ENCODE measurements at places on chromosomes 5 and 9.

DNA sequence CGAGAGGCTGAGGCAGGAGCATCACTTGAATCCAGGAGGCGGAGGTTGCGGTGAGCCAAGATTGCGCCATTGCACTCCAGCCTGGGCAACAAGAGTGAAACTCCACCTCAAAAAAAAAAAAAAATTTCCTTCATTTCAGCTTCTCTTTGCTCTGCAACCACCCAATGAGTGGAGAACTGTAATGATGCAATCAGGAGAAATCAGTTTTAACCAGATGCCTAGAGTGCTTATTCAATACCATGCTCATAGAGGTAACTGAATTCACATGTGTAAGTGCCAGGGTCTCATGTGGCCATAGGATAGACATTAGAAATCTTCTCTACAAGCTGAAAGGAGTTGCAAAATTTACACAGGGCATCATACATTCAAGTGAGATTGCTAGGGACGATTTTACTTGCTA is 70.6 kb downstream of the HMHB1 start:
- no peak overlapping the region for H3K4me3 ChIP-seq
- H3K27me3 ChIP-seq: no peaks in the 10 kb centered on the region
- no peaks in the 10 kb centered on the region for H3K36me3 ChIP-seq
- DNase-seq: no peak
- peaks cover 6% of the 10 kb centered on the region for H3K4me1 ChIP-seq
- H3K27ac ChIP-seq: no peak overlapping the region

- no peak for DNase-seq
- no peak overlapping the region for H3K4me3 ChIP-seq
- H3K36me3 ChIP-seq: no peaks in the 10 kb centered on the region
- no peaks in the 10 kb centered on the region for H3K27me3 ChIP-seq
- H3K27ac ChIP-seq: no peak overlapping the region
- H3K4me1 ChIP-seq: no peaks in the 10 kb centered on the region
Measured at GRCh38 chr5:82265047-82265446, 13.1 kb downstream of the RPS23 start.

DNA sequence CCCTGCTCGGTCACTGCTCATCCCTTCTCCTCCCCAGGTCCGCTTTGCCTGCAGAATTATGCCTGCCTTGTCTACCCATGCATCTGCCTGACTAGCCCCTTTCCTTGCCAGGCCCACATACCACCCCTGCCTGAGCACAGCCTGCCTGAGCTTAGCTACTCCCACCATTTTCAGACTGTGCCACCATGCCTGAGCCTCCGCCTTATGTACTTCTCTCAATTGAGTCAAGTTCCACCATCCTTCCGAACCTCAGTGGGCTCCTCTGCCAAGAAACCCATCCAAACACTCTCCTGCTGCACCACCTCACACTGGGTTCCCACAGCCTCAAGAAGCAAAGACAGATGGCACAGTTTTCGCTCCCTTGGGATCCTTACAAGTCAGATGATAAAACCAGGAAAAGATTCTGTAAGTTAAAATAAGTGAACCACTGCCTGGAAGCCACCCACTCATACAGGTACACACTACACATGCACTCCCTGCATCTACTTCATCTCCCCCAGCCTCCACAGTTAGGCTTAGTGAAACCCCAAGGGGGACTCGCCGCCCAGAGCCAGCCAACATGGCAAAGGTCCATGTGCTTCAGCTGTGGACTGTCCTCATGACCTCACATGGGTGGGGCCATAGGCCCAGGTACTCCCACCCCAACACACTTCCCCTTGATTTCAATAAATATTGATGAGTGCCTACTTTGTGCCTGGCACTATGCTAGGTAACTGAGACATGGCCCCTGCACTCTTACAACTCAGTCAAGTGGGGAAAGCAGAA is 23.1 kb downstream of the P4HA2 start:
- no peaks in the 10 kb centered on the region for H3K27me3 ChIP-seq
- DNase-seq: no peak
- no peak overlapping the region for H3K27ac ChIP-seq
- H3K4me3 ChIP-seq: no peak overlapping the region
- no peaks in the 10 kb centered on the region for H3K36me3 ChIP-seq

GRCh38 chr9:128062846-128063831 is 4.0 kb downstream of the NAIF1 start:
- no peaks in the 10 kb centered on the region for H3K27me3 ChIP-seq
- no peak overlapping the region for H3K4me3 ChIP-seq
- peaks cover 6% of the 10 kb centered on the region for H3K4me1 ChIP-seq
- no peak for DNase-seq
- no peak overlapping the region for H3K27ac ChIP-seq

DNA sequence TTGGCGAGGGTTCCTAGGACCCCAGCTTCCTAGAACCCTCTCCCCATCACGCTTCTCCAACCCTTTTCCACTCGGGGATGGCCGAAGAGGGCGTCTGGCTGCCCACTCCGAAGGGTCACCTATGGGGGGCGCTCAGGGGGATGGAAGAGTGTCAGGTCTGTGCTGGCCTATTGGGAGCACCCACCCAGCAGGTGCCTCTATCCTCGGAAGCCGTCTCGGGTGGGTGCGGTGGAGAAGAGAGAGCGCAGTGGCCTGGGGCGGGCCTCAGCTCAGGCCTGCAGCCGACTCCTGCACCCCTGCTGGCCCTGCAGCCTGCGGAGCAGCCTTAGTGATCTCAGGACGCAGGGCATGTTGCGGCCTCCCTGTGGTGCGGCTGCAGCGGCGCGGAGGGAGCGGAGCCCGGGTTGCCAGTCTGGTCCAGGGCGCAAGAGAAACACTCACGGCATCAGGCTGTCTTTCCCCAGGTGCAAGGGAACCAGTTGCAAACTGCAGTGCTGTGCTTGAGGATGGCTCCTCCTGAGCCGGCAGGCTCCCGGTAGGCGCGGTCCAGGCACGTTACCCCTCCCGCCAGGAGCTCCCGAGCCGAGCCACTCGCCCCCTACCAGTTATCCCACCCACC is 1.5 kb upstream of the IRX2 start:
- peak; percentile 64 for DNase-seq
- H3K27me3 ChIP-seq: peaks cover 66% of the 10 kb centered on the region
- H3K36me3 ChIP-seq: no peaks in the 10 kb centered on the region
- peak overlapping the region; percentile 68 for H3K4me3 ChIP-seq

DNA sequence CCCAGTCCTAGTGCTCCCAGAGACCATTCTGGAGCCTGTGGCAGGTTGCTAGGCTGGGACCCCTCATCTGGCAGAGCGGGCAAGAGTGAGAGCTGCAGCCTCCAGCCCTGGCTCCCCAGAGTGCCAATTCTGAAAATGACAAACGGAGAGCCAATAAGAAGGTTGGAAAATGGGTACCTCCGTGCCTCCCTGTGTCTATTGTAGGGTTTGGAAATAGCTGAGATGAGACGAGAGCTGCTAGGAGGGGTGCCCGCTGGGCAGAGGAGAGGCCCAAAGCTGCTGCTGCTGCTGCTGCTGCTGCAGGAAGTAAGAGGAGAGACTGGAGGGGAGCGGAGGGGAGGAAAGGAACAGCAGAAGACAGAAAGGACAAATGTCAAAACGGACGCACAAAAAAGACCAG is 36.0 kb upstream of the FUBP3 start:
- H3K27me3 ChIP-seq: no peaks in the 10 kb centered on the region
- H3K4me3 ChIP-seq: no peak overlapping the region
- peaks cover 7% of the 10 kb centered on the region for H3K4me1 ChIP-seq
- H3K27ac ChIP-seq: no peak overlapping the region
- no peak for DNase-seq

- no peaks in the 10 kb centered on the region for H3K27me3 ChIP-seq
- H3K36me3 ChIP-seq: no peaks in the 10 kb centered on the region
- no peak overlapping the region for H3K4me3 ChIP-seq
- H3K4me1 ChIP-seq: no peaks in the 10 kb centered on the region
Measured at GRCh38 chr9:98372077-98372836, 116.8 kb upstream of the TBC1D2 start.

GRCh38 chr9:4979239-4979638 is 5.8 kb upstream of the JAK2 start:
- H3K27me3 ChIP-seq: peaks cover 14% of the 10 kb centered on the region
- no peak overlapping the region for H3K27ac ChIP-seq
- DNase-seq: no peak
- no peak overlapping the region for H3K4me3 ChIP-seq
- peaks cover 12% of the 10 kb centered on the region for H3K4me1 ChIP-seq

GRCh38 chr5:88780736-88781135 is 102.2 kb downstream of the MEF2C start:
- peaks cover 9% of the 10 kb centered on the region for H3K4me1 ChIP-seq
- H3K27ac ChIP-seq: no peak overlapping the region
- no peak overlapping the region for H3K4me3 ChIP-seq
- DNase-seq: no peak
- H3K36me3 ChIP-seq: no peaks in the 10 kb centered on the region
- no peaks in the 10 kb centered on the region for H3K27me3 ChIP-seq

GRCh38 chr5:39080168-39080567 is 6.0 kb upstream of the RICTOR start:
- H3K4me1 ChIP-seq: peaks cover 6% of the 10 kb centered on the region
- no peaks in the 10 kb centered on the region for H3K36me3 ChIP-seq
- H3K27ac ChIP-seq: no peak overlapping the region
- H3K27me3 ChIP-seq: no peaks in the 10 kb centered on the region
- DNase-seq: no peak

GRCh38 chr9:130497139-130497538 is 52.4 kb downstream of the ASS1 start:
- H3K36me3 ChIP-seq: no peaks in the 10 kb centered on the region
- H3K27me3 ChIP-seq: no peaks in the 10 kb centered on the region

- no peak for DNase-seq
- no peaks in the 10 kb centered on the region for H3K36me3 ChIP-seq
- peaks cover 11% of the 10 kb centered on the region for H3K4me1 ChIP-seq
- H3K27me3 ChIP-seq: no peaks in the 10 kb centered on the region
Measured at GRCh38 chr9:13023498-13023897, 248.7 kb downstream of the LURAP1L start.

GRCh38 chr5:171306166-171306565 is 2.9 kb upstream of the TLX3 start:
- H3K36me3 ChIP-seq: no peaks in the 10 kb centered on the region
- no peak overlapping the region for H3K27ac ChIP-seq

DNA sequence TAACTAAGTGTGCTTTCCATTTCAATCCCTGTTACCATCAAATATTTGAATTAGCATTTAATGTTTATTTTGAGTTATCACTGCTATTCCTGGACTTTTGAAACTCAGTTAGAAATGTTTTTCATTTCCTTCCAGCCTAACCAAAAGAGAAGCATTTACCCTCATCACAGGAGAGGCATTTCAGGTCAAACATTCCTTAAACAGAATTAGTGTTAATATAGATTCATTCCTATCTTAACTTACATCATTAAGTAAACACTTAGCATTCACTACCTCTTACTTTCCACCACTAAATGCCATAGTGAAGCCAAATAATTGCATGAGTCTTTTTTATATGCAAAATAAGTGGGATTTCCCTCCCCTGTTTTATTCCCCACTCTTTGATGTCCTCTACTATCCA is 136.6 kb upstream of the OR13F1 start:
- H3K4me1 ChIP-seq: no peaks in the 10 kb centered on the region
- no peak overlapping the region for H3K27ac ChIP-seq
- H3K36me3 ChIP-seq: no peaks in the 10 kb centered on the region
- no peaks in the 10 kb centered on the region for H3K27me3 ChIP-seq
- no peak for DNase-seq

DNA sequence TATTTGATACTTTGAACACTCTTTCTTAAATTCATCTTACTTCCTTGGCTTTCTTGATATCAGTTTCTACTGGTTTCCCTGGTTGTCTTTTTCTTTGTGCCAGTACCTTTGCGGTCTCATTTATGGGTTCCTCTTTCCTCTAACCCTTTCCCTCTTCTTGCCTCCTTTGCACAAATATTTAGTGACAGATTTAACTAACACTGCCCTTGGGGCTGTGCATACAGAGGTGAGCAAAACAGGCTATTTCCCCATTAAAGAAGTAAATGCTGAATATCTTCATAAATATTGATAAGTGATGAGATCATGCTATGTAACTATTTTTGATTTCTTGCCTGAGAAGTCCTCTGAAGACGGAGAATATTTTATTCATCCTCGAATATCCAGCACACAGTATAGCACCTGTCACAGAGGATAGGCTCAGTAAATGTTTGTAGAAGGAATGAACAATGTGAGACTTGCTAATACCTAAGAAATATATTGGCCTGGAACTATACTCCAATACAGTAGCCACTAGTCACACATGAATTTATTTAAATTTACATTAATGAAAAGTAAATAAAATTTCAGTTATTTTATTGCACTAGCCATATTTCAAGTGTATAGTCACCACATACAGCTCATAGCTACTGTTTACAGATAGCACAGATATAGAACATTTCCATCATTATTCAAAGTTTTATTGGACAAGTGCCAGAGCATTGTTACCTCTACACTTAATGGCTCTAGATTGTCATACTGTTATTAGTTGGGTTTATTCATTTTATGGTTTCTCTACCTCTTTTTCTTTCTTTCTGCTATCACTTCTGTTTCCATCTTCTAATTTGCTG is 90.4 kb downstream of the RIC1 start:
- peaks cover 11% of the 10 kb centered on the region for H3K36me3 ChIP-seq
- no peaks in the 10 kb centered on the region for H3K4me1 ChIP-seq
- no peak overlapping the region for H3K27ac ChIP-seq

GRCh38 chr9:1490341-1491232 is 440.4 kb downstream of the DMRT2 start:
- H3K27me3 ChIP-seq: no peaks in the 10 kb centered on the region
- H3K27ac ChIP-seq: no peak overlapping the region
- H3K36me3 ChIP-seq: no peaks in the 10 kb centered on the region
- H3K4me1 ChIP-seq: no peaks in the 10 kb centered on the region
- H3K4me3 ChIP-seq: no peak overlapping the region
- DNase-seq: no peak

GRCh38 chr9:107155244-107155817 is 127.7 kb upstream of the RAD23B start:
- peaks cover 9% of the 10 kb centered on the region for H3K4me1 ChIP-seq
- DNase-seq: no peak
- H3K27ac ChIP-seq: no peak overlapping the region
- no peaks in the 10 kb centered on the region for H3K36me3 ChIP-seq
- no peak overlapping the region for H3K4me3 ChIP-seq
- no peaks in the 10 kb centered on the region for H3K27me3 ChIP-seq

- H3K4me1 ChIP-seq: no peaks in the 10 kb centered on the region
- no peak for DNase-seq
- H3K27me3 ChIP-seq: no peaks in the 10 kb centered on the region
- H3K27ac ChIP-seq: no peak overlapping the region
- H3K36me3 ChIP-seq: no peaks in the 10 kb centered on the region
Measured at GRCh38 chr5:32679218-32679617, 31.9 kb upstream of the NPR3 start.

GRCh38 chr5:73422164-73422563 is 26.4 kb downstream of the FOXD1 start:
- no peak overlapping the region for H3K27ac ChIP-seq
- H3K36me3 ChIP-seq: no peaks in the 10 kb centered on the region
- peaks cover 8% of the 10 kb centered on the region for H3K4me1 ChIP-seq
- H3K27me3 ChIP-seq: peaks cover 100% of the 10 kb centered on the region
- no peak overlapping the region for H3K4me3 ChIP-seq

DNA sequence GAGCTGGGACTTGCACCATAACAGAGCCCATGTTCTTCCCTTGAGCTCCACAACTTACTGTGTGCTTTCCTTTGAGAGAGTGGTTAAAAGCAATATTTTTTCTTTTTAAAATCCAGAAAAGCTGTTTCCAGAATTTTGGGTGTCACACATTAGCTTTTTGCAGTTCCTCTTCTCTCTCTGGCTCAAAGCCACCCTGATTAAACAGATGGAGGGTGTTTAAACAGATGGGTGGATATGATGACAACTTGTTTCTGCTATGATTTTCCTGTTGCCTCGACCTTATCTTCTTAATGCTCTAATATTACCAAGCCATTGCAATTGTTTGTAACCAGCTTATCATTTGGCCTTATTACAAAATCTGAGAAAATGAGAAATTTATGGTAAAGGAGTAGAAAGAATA is 22.9 kb upstream of the CFAP95 start:
- DNase-seq: no peak
- no peak overlapping the region for H3K27ac ChIP-seq
- no peaks in the 10 kb centered on the region for H3K4me1 ChIP-seq
- no peaks in the 10 kb centered on the region for H3K36me3 ChIP-seq
- no peaks in the 10 kb centered on the region for H3K27me3 ChIP-seq
- no peak overlapping the region for H3K4me3 ChIP-seq
